Adrenal gland (tissue), 19 donors: ENCODE measurements at places on chromosomes 13 and 19. TPM values are rescaled to one million over a fixed set of nuclear protein-coding genes. Genes with fewer than 3 reads are reported as not detected.

GRCh38 chr13:36297366-36298338, at the start of gene CCDC169:
CCDC169 (minus strand) TSS chr13:36297814; CDS start chr13:36297719, 95 bp downstream.
- H3K4me1 ChIP-seq, result peaks cover 4% of the 10 kb centered on the region
- H3K27ac ChIP-seq, result no peak within 1 kb of the TSS
- no peaks in the 10 kb centered on the region for H3K36me3 ChIP-seq
- H3K4me3 ChIP-seq, result peak within 1 kb of the TSS; percentile 73

DNA sequence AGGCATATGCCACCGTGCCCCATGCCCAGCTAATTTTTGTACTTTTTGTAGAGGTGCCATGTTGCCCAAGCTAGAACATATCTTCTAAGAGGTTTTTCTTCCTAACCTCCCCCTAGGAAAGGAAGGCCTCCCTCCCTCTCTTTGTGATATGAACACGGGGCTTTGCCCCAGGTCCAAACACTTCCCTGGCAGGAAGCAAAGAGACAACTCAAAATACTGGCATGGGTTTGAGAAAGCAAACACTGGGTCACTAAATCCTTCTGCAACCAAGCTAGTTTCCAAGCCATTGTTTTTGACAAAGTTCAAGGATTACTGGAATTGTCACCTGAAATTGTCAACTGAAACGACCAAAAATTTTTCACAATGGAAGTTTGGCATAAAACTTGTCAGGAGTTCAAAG, 8.8 kb downstream of the CC2D1A start:
- DNase-seq, result no peak
- no peaks in the 10 kb centered on the region for H3K4me1 ChIP-seq
- no peak overlapping the region for H3K27ac ChIP-seq

GRCh38 chr19:5822181-5822844, 17.2 kb downstream of the FUT6 start:
- no peaks in the 10 kb centered on the region for H3K27me3 ChIP-seq
- H3K36me3 ChIP-seq, result no peaks in the 10 kb centered on the region
- H3K4me1 ChIP-seq, result peaks cover 8% of the 10 kb centered on the region
- no peak overlapping the region for H3K27ac ChIP-seq
- DNase-seq, result no peak

DNA sequence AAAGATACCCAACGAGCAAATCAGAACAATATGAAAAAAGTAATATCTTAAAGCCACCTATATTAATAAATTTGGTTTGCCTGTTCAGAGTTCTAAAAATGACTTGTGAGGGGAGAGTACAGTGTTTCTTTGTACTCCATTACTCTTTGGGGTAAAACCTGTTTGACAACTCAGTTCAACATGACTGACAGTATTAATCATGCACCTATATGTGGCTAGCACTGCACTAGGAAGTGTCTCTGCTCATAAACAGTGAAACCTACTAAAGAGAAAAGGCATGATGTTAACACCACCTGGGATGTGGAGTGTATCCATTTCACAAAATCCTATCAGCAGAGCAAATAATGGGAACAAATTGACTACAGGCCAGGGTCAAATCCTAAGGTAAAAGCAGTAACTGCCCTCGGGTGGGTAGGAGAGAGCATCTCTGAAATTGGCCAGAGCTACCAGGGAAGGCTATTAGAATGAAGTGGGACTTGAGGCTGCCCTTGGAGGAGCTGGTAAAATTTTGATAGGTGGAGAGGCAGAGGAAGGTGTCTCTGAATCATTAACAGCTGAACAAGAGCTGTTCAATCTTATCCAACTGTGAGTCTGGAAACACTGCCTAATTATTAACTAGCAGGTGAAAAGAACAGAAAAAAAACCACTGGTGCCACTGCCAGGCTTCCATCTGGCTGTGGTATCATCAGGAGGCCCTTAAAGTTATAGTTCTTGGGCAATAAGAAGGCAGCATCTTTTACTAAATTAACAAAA, 365.1 kb downstream of the DNAJC15 start:
- H3K36me3 ChIP-seq, result no peaks in the 10 kb centered on the region
- H3K27ac ChIP-seq, result no peak overlapping the region
- no peak overlapping the region for H3K4me3 ChIP-seq
- no peaks in the 10 kb centered on the region for H3K27me3 ChIP-seq

- no peaks in the 10 kb centered on the region for H3K36me3 ChIP-seq
- DNase-seq, result no peak
- no peak overlapping the region for H3K4me3 ChIP-seq
Observed at GRCh38 chr13:91242652-91243051, 104.8 kb upstream of the MIR17HG start.

DNA sequence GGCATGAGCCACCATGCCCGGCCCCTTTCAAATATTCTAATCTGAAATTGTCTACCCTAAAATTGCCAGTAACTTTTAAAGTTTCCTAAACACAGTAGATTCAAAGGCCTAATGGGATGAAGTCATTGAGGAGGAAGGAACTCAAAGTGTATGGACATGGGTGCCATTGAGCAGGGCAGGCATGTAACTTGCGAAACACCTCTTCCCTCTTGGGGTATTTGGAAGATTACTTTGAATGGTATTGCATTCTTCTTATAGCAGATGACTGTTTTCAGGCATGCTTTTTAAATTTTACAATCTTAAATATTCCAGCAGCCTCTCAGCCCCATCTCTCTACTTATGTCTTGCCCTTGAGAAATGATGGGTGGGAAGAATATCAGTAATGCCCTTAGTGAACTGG, 21.0 kb downstream of the TM9SF2 start:
- no peak overlapping the region for H3K27ac ChIP-seq
- H3K27me3 ChIP-seq, result no peaks in the 10 kb centered on the region
- DNase-seq, result no peak
- H3K36me3 ChIP-seq, result no peaks in the 10 kb centered on the region
- peaks cover 6% of the 10 kb centered on the region for H3K4me1 ChIP-seq
- no peak overlapping the region for H3K4me3 ChIP-seq

DNA sequence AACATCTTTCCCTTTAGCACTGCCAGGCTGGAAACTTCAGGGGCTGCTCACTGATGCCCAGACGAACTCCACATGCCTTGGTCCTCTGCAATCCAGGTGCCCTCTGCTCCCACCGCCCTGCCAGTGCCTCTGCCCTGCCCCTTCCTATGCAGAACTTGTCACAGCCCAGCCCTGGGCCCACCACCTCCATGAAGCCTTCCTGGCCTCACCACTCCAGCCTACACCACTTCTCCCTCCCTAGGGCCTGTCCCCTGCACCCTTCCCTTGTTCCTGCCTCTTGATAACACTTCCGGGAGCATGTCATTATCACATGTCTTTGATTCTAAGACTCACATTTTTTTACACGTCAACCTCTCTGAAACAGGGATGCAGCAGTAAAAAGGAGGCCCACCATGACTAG, 627.2 kb downstream of the UQCRFS1 start:
- H3K27ac ChIP-seq, result no peak overlapping the region
- H3K36me3 ChIP-seq, result no peaks in the 10 kb centered on the region
- no peak overlapping the region for H3K4me3 ChIP-seq

GRCh38 chr19:46748325-46749109, 2.3 kb upstream of the STRN4 start:
- H3K27ac ChIP-seq, result no peak overlapping the region
- no peak overlapping the region for H3K4me3 ChIP-seq
- H3K36me3 ChIP-seq, result peaks cover 14% of the 10 kb centered on the region
- no peaks in the 10 kb centered on the region for H3K27me3 ChIP-seq
- peaks cover 25% of the 10 kb centered on the region for H3K4me1 ChIP-seq
- DNase-seq, result peak; percentile 83

DNA sequence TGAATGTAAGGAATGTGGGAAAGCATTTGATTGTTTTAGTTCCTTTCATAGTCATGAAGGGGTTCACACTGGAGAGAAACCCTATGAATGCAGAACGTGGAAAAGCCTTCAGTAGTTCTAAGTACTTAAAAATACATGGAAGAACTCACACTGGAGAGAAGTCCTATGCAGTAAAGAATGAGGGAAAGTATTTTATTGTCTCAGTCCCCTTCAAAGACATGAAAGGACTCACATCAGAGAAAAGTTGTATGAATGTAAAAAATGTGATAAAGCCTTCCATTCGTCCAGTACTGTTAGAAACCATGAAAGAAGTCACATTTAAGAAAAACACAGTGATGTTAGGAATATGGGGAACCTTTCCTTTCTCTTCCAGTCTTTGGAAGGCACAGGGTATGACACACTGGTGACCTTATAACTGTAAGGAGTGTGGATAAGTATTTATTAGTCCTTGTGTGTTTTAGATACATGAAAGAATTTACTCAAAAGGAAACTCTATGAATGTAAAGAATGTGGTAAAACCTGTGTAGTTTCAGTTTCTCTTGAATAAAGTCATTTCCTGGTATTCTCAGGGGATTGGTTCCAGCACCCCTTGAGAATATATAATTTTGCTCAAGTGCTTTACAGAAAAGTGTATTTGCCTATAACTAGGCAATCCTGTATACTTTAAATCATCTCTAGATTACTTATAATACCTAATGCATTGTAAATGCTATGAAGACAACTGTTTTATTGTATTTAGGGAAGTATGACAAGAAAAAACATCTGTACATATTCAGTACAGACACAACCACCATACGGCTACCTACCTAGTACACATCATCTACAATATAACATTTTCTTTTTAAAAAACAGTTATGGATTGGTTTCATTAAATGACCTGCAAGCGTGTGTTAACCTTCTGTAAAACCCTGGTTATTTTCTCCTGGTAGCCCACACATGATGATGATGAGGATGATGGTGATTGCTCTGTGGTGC, 52.8 kb downstream of the ZNF823 start:
- no peak overlapping the region for H3K4me3 ChIP-seq
- no peak for DNase-seq
- H3K27ac ChIP-seq, result no peak overlapping the region
- no peaks in the 10 kb centered on the region for H3K36me3 ChIP-seq
- no peaks in the 10 kb centered on the region for H3K4me1 ChIP-seq
- H3K27me3 ChIP-seq, result no peaks in the 10 kb centered on the region

- DNase-seq, result no peak
- H3K27ac ChIP-seq, result no peak overlapping the region
- no peaks in the 10 kb centered on the region for H3K36me3 ChIP-seq
Observed at GRCh38 chr13:51825681-51826254, 19.2 kb downstream of the TMEM272 start.

- DNase-seq, result no peak
- H3K4me1 ChIP-seq, result no peaks in the 10 kb centered on the region
- H3K27me3 ChIP-seq, result no peaks in the 10 kb centered on the region
- no peak overlapping the region for H3K27ac ChIP-seq
- no peaks in the 10 kb centered on the region for H3K36me3 ChIP-seq
- no peak overlapping the region for H3K4me3 ChIP-seq
Observed at GRCh38 chr13:51977625-51978024, 33.6 kb downstream of the ATP7B start.

GRCh38 chr13:98893371-98893770, 84.5 kb downstream of the DOCK9 start:
- no peak overlapping the region for H3K4me3 ChIP-seq
- H3K27ac ChIP-seq, result no peak overlapping the region
- no peaks in the 10 kb centered on the region for H3K36me3 ChIP-seq
- H3K4me1 ChIP-seq, result peaks cover 10% of the 10 kb centered on the region

DNA sequence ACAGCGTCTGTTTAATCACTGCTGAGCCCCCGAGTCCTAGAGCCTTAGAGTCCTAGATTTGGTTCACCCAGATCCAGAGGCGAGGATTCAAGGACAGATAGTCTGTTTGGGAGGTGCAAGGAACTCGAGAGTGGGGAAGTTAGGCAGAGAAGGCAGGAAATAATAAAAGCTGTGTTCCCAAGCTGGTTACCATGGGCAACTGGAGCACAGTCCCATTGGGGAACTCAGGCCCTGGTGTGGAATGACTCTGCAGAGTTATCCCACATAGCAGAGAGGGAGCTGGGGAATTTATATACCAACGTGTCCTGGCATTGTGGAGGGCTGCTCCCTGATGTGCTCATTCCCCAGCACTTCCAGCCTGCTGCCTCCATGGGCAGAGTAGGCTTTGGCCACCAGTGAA, 9.7 kb downstream of the IGSF23 start:
- H3K36me3 ChIP-seq, result no peaks in the 10 kb centered on the region
- no peaks in the 10 kb centered on the region for H3K27me3 ChIP-seq
- no peak overlapping the region for H3K4me3 ChIP-seq
- H3K4me1 ChIP-seq, result no peaks in the 10 kb centered on the region

DNA sequence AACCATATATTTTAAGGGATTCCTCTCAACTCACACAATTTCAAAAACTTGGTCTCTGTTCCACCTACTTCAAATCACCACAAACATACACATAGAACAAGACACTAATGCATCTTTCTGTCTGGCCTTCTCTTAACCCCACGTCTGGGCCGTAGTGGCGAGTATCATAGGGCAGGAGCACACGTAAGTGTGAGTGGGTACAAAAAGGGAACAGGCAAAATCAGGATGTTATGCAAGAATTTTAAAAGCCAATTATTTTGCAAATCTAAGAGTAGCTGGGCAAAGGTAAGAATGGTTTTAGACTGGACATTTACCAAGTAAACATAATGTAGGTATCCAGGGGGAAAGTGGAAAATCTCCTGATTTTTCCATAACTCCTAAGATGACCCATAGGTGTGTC, 35.1 kb downstream of the MTMR6 start:
- peaks cover 38% of the 10 kb centered on the region for H3K36me3 ChIP-seq
- no peak overlapping the region for H3K4me3 ChIP-seq
- no peaks in the 10 kb centered on the region for H3K27me3 ChIP-seq
- no peaks in the 10 kb centered on the region for H3K4me1 ChIP-seq

DNA sequence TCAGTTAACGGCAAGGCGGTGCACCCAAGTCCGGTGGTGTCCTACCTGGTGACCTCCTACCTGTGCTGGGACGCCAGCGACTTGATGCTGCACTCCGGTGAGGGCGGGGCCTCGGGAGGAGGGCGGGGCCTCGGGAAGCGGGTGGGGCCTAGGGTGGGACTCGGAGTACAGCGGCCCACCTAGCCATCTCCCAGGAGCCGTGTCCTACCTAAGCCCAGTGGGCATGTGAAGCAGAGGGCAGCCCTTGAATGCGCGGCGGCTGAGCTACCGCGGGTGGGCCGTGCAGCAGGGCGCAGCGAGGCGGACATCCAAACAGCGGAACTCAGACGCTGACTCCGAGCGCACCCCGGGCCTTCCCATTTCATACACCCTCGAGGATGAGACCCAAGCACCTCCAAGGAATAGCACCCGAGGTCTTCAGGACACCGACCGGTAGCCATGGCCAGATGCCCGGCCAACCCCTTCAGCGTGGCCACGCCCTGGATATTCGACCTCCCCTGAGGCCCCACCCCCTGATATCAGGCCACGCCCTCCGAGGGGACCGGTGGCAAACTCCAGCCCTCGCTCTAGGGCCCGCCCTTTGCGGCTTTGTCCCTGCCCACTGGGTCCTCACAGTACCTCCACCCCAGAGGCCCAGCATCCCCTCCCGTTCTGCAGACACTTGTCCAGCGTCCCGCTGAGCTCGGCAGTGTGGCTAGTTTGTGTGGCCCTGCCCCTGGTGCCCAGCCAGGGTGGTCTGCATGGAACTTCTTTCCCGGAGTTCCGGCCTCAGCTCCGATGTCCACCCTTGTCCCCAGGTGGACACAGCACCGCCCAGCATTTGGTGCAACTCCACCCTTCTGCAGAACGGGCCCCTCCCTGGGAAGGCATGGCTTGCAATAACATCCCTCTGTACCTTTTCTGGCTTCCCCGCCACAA, 5.4 kb downstream of the KLK1 start:
- peak; percentile 87 for DNase-seq
- no peak overlapping the region for H3K4me3 ChIP-seq
- H3K4me1 ChIP-seq, result no peaks in the 10 kb centered on the region
- H3K27me3 ChIP-seq, result peaks cover 31% of the 10 kb centered on the region
- H3K36me3 ChIP-seq, result no peaks in the 10 kb centered on the region

Gene FKBP8
- total RNA-seq, result 171 TPM

Gene NKPD1
- total RNA-seq, result 0.24 TPM

Gene PLPPR2
- total RNA-seq, result 46.1 TPM

Gene ATP1A3
- 0.18 TPM for total RNA-seq

Gene OR4F17
- total RNA-seq, result not detected

Gene PDX1
- total RNA-seq, result not detected

Gene ZNF541
- 4.0 TPM for total RNA-seq

Gene CEACAM20
- total RNA-seq, result not detected

Gene SMIM44
- total RNA-seq, result not detected

Gene CEACAM19
- 2.2 TPM for total RNA-seq

Gene CD33
- 5.4 TPM for total RNA-seq

Gene GDF15
- total RNA-seq, result 3.6 TPM

Gene ZNF71
- total RNA-seq, result 5.9 TPM
